Prostate gland (tissue), 2 donors: ENCODE measurements at places on chromosomes 3 and 15.

DNA sequence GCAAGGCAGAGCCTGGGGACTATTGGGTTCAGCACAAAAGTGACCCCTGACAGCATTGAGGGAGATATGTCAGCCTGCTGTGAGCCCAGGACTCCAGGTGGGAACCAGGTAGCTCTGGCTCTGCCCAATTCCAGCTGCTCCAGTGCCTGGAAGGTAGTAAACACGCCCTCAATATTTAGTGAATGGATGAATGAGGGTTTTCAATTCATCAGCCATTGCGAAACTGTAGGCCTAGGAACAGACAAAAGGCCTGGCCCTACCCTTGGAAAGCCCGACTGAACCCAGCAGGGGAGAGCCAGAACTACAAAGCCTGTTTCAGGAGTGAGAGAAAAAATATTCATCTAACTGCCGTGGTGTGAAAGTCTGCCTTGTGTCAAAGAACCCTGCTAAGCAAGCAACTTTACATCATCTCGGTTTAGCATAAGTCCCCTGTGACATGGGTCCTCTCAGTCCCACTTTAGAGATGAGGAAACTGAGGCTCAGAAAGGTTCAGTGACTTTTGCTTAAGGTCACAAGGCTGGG is 8.1 kb upstream of the CSK start:
- no peak for DNase-seq

DNA sequence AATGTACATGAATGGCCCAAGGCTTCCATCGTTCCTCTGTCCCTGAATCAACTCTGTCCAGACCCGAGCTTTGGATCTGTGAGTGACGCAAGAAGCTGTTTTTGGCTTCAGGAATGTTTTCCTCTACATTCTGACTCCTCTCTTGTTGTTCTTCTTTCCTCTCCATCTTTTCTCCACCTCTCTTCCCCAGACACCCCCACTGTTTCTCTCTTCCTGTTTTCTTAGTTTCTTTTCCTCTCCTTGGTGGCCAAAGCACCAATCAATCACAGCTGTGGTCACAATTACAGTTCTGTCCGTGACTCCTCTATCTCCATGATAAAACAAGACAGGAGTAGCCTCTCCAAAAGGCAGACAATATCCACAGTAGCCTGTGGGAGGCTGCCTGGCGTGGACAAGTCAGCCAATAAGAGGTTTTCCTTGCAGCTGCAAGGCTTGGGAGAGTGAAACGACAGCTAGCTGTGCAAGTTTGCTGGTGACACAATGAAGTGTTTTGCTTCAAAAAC is 4.9 kb upstream of the TMEM212 start:
- DNase-seq = no peak

GRCh38 chr15:95325763-95326404 is 1004.6 kb upstream of the NR2F2 start:
- no peak for DNase-seq

- DNase-seq = no peak
These were observed 46.4 kb downstream of the CBLB start for GRCh38 chr3:105822171-105823123.

DNA sequence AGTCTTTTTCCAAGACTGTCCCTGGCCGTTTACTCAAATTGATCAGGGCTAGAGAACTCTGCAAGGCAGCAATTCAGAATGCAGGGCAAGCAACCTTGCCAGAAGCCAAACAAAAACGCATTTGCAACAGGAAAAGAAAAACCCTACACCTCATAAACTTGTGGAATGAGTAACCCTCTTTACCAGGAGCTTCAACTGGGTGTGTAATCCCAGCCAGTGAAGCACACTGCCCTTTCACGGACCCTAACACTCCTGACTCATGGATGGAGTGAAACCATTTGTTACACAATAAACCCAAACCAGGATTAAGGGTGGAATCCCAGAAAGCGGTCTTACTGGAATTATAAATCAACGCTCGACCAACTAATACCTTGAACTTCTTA is 14.8 kb upstream of the LDHAL6B start:
- no peak for DNase-seq

DNA sequence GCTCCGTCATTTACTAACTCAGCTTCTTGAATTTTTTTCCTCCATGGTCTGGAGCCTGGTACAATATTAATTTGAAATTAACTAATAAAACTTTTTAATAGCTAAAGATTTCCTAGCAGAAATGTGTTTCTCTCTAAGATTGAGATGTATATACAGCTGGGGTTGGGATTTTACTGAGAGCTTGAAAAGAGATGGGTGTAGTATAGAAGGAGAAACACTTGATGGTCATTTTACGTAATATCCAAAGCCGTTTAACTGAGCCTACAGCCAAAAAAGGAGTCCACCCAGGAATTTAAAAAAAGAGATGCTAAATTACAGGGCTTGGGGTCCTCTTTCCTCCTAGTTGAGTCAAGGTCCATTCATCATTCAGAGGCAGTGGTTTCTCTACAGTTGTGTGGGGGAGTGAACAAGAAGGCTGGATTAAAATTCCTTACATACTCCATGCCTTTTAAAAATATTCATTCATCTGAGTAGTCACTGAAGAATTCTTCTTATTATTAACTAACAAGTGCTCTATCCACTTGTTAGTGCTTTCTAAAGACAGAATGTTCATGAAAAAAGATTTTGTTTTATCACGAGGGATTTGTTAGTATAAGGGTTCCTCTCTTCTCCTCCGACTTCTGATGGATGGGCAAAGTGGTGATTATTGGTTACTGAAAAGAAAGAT is 255.3 kb upstream of the IL12A start:
- DNase-seq = no peak

DNA sequence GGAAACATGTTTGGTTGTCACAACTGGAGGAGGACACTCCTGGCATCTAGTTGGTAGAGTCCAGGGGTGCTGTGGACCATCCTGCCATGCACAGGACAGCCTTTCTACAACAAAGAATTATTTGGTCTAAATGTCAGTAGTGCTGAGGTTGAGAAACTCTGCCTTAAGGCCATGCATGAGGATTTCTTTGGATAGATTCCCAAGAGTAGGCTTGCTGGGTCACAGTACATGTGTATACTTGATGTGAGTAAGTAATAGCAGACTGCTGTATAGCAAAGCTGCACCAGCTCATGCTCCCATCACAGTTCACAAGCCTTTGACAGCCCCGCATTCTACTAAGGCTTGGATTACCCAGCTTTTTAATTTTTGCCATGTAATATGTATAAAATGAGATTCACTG is 151.3 kb downstream of the MFSD1 start:
- DNase-seq = no peak

- DNase-seq = no peak
These were observed 168.5 kb downstream of the MECOM start for GRCh38 chr3:169494982-169495381.

DNA sequence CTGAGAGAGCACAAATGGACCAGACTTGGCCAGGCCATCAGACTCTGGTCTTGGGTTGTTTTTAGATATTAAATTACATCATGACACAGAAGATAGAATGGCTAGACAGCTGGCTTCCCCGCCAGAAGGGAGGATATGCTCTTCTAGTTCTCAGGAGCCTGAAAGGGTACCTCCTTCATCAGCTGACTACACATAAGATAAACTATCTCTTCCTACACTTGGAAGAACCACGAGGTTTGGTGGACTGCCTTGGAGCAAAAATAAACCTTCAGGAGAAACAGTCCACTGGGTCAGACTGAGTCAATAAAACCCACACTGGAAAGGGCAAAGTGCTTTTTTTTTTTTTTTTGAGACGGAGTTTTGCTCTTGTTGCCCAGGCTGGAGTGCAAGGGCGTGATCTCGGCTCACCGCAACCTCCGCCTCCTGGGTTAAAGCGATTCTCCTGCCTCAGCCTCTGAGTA is 26.3 kb upstream of the DYNC1LI1 start:
- no peak for DNase-seq

- no peak for DNase-seq
These were observed 85.6 kb upstream of the DNAJC19 start for GRCh38 chr3:181075098-181075497.

DNA sequence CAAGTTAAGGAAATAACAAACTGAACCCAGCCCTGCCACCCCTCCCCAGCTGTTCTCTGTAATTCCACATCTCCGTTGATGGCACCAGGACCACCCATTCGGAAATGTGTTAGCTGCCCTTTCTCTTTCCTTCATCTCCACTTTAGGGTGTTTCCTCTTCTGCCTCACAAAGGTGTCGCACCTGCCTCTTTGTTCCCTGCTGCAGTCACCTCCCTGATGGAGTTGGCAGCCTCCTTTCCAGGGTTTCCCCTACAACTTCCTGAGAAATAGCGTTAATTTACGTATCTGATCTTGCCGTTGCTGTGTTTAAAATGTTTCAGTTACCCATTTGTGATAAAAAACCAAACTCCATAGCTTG is 57.3 kb downstream of the GPR171 start:
- no peak for DNase-seq

DNA sequence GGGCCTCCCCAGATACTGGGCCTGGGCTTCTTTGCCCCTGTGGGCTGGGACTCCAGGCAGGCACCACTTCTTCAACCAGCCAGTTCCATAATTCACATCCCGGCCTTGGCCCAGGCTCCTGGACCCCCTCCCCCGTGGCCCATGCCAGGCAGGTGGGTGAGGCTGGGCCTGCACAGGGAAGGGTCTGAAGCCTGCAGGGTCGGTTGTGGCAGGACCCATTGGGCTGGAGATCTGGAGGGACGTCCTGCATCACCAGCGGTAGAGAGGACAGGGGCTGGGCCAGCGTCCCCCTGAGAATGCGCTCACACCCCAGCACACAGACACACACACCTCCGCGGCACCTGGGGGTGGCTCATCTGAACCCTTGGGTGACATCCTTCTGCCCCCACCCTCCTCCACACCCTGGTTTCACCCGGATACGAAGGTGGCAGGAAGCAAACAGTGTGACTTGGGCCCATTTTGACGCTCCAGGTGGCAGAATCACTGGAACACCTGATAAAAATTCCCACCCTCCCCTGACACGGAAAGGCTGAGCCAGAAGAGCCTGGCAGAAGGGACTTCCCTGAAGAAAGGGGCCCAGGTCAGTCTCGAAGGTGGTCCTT is 15.4 kb downstream of the ZDHHC19 start:
- DNase-seq = no peak

- no peak for DNase-seq
These were observed 16.7 kb downstream of the AKAP13 start for GRCh38 chr15:85397151-85397550.

DNA sequence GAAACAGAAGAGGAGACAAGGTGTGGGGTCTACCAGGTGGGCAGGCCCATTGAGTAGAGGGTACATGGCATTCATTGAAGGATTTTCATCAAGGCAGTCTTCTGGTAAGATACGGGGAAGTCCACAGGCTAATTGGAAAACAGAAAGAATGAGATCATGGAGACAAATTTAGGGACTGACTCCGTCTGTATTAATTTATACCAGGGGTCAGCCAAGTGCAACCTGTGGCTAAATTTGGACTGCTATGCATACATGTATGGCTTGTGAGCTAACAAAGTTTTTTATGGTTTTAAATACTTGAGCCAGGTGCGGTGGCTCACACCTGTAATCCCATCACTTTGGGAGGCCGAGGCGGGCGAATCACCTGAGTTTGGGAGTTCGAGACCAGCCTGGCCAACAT is 21.1 kb upstream of the SNRPN start:
- no peak for DNase-seq

GRCh38 chr3:67109651-67110204 is 111.6 kb downstream of the KBTBD8 start:
- no peak for DNase-seq

GRCh38 chr3:30964612-30965011 is 70.2 kb upstream of the GADL1 start:
- no peak for DNase-seq

GRCh38 chr15:99522288-99522687 is 43.5 kb upstream of the MEF2A start:
- DNase-seq = no peak

DNA sequence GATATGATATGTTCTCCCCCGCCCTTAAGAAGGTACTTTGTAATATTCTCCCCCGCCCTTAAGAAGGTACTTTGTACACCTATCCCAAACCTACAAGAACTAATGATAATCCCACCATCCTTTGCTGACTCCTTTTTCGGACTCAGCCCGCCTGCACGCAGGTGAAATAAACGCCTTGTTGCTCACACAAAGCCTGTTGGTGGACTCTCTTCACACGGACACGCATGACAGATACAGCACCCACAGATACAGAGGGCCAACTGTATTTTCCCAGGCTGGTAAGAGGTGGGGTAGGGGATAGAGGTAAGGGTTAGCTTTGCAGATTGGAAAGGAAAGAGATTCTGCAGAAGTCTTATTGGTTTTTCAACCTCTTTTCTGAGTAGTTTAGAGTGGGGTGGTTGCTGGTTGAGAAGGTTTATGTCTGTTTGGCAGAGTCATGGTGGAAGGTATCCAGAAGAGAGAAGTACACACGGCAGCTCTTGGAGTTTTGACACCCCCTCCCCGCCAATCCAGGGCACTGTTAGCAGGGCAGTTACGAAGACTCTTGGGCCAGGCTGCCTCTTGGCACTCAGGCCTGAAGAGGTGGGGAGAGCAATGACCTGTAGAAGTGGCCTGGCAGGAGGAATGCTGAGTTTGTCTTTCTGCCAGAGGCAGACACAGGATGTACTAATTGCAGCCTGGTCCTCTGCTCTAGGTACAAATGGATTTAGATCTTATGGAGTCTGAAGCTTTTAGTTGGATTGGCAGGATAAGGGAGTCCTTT is 36.0 kb upstream of the IDH2 start:
- DNase-seq = no peak

GRCh38 chr3:127209840-127210653 is 17.1 kb downstream of the PRR23E start:
- no peak for DNase-seq

GRCh38 chr3:43022121-43022520 is 43.0 kb downstream of the GASK1A start:
- DNase-seq = no peak

GRCh38 chr3:11074451-11074850 is 79.8 kb upstream of the HRH1 start:
- no peak for DNase-seq

DNA sequence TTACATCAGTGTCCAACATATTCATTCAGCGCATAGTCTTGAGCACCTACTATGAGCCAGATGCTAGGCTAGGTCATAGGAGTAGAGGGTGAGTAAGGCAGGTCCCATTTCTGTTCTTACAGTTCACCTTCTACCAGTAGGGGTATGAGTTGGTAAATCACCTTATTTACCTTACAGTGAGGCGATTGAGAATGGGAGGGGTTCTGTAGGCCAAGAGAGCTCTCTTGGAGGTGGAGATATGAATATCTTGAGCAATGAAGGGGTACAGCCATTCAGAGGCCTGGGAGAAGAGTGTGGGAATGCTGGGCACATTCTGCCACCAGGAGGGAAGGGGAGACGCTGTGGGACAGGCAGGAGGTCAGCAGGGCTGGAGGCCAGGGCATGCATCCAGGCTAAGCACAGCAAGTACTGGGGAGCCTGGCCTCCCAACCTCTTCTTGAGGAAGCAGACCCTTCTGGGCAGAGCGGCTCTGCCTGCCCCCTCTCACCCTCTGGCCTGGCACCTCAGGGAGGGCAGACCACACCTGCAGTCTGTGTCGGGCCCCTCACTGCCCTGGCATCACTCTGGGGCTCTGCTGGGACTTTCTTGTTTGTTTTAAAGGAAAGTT is 123.4 kb downstream of the EEFSEC start:
- DNase-seq = no peak
